Neuronal stem cell (in vitro differentiated cells): ENCODE measurements at places on chromosomes 16 and 17.

DNA sequence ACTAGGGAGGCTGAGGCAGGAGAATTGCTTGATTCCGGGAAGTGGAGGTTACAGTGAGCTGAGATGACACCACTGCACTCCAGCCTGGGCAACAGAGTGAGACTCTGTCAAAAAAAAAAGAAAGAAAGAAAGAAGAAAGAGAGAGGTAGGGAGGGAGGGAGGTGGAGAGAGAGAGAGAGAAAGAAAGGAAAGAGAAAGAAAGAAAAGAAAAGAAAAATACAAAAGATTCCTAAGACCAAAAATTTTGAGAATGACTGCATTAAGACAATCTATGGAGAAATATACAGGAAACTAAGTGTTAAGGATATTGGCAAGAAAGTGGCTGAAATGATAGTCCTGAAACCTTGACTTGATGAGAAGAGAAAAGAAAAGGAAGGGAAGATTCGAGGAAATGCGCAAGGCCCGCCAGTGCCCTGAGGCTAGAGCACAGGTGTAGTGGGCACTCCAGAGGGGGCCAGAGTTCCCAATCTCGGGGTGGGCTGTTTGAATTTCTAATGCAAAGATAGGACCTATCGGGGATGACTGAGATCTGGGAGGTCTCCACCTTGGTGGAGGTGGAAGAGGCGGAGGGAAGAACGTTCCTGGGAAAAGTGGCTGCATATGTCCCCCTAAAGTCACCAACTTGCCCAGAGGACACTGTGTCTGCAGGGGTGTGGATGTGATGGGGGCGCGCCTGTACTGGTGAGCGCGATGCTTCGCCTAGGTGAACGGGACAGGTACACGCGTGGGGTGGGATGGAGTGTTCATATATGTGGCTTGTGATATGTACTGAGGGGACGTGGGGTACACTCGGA is 654 bp upstream of the SCNN1B start:
- H3K4me1 ChIP-seq = peaks cover 7% of the 10 kb centered on the region
- H3K36me3 ChIP-seq = no peaks in the 10 kb centered on the region
- H3K4me3 ChIP-seq = peak overlapping the region; percentile 77
- no peak overlapping the region for H3K27ac ChIP-seq

DNA sequence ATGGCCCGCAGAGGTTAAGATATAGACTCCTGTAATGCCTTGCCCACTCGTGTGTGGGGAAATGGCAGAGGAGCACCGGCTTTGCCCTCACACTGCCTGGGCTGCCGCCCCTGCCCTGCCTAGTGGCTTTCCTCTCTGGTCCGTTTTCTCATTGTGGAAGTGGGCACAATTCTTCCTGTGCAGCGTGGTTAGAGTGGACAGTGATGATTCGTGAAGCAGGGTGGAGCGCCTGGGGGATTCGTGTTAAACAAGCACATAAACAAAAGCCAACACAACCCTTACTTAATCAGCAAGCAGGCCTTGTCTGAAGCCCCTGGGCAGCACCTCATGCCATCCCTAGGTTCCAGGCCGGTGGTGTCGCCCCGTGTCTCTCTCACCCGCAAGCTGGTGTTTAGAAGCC is 269.7 kb downstream of the SEC14L1 start:
- no peak for DNase-seq
- peaks cover 25% of the 10 kb centered on the region for H3K4me1 ChIP-seq
- no peaks in the 10 kb centered on the region for H3K27me3 ChIP-seq
- peaks cover 7% of the 10 kb centered on the region for H3K36me3 ChIP-seq

DNA sequence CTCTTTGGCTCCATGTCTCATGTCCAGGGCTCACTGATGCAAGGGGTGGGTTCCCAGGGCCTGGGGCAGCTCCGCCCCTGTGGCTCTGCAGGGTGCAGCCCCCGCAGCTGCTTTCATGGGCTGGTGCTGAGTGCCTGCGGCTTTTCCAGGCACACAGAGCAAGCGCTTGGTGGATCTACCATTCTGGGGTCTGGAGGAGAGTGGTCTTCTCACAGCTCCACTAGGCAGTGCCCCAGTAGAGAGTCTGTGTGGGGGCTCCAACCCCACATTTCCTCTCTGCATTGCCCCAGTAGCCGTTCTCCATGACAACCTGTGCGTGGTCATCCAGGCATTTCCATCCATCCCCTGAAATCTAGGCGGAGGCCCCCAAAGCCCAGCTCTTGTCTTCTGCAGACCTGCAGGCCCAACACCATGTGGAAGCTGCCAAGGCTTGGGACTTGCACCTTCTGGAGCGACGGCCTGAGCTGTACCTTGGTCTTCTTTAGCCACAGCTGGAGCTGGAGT is 5.2 kb downstream of the IL32 start:
- H3K27ac ChIP-seq = no peak overlapping the region
- H3K27me3 ChIP-seq = no peaks in the 10 kb centered on the region
- no peak for DNase-seq
- no peak overlapping the region for H3K4me3 ChIP-seq
- H3K36me3 ChIP-seq = no peaks in the 10 kb centered on the region

DNA sequence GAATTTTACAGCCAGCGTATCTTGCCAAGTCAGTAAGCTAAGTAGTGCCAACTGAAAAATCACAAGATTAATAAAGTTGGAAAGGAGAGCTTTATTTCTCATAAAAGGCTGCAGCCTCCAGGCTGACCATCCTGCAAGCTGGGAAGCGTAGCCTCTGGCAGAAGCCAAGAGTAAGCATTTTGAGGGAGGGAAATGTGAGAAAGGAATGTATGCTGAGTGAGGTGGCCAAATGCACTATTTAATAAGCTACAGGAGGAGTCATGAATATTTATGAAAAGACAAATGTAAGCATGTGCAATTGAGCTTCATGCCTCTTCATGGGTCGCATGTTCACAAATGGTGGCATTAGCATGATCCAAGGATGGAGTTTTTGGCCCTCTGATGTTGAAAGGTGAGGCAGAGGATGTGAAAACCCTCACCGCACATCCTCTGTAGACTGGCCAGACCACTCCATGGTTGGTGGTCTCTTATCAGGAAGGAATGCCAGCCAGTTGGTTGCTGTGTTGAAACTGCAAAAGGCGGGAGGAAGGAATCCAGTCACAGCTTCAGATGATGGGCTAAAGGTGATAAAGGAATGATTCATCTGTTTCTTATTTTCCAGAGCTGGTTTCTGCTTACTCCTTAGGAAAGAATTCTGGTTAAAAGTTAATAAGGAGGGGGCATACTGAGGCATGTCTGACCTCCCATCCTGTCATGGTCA is 9.2 kb downstream of the KRT33B start:
- H3K4me1 ChIP-seq = no peaks in the 10 kb centered on the region
- H3K36me3 ChIP-seq = no peaks in the 10 kb centered on the region
- no peak overlapping the region for H3K4me3 ChIP-seq
- H3K27me3 ChIP-seq = no peaks in the 10 kb centered on the region

DNA sequence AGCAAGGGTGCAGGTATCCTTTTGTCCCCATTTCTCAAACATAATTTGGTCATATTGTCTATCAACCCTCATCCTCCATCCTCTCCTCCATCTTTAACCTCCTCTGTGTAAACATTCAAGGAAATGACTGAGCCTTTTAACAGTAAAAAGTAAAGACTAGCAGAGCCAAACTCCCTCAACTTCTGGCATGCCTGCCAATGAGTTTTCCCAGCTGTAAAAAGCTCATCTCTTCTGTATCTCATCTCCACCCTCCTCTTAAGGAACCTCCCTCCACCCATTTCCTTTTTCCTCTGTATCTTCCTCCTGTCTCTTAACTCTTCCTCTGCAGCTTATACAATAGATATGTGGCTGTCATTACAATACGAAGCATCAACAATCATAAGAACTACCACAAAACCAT is 76.9 kb upstream of the PSMD7 start:
- H3K36me3 ChIP-seq = no peaks in the 10 kb centered on the region
- H3K27me3 ChIP-seq = no peaks in the 10 kb centered on the region
- peaks cover 1% of the 10 kb centered on the region for H3K4me1 ChIP-seq
- no peak overlapping the region for H3K4me3 ChIP-seq
- no peak overlapping the region for H3K27ac ChIP-seq

DNA sequence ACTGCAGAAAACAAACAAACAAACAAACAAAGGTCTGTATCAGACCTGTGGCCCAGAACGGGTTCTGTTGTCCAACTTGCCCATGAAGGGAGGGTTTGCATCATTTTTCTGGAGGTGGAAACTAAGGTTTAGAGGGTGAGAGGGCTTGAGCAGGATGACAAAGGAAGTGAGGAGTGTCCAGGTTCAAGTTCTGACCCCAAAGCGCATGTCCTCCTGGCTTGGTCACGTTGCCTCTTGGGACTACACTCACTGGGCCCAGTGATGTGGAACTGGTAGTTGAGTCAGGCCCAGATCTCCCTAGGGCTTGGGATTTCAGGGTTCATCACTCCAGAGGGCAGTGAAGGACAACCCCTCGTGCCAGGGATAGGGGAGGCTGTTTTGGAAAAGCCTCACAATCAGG is 1.8 kb downstream of the SREBF1 start:
- no peak overlapping the region for H3K27ac ChIP-seq
- no peak for DNase-seq
- peaks cover 8% of the 10 kb centered on the region for H3K36me3 ChIP-seq
- no peak overlapping the region for H3K4me3 ChIP-seq
- H3K27me3 ChIP-seq = no peaks in the 10 kb centered on the region
- peaks cover 34% of the 10 kb centered on the region for H3K4me1 ChIP-seq

GRCh38 chr17:50779747-50780353 is 12.5 kb upstream of the ANKRD40CL start:
- DNase-seq = no peak
- no peak overlapping the region for H3K4me3 ChIP-seq
- no peaks in the 10 kb centered on the region for H3K27me3 ChIP-seq
- no peaks in the 10 kb centered on the region for H3K36me3 ChIP-seq
- H3K27ac ChIP-seq = no peak overlapping the region

- no peaks in the 10 kb centered on the region for H3K27me3 ChIP-seq
- no peaks in the 10 kb centered on the region for H3K36me3 ChIP-seq
- H3K27ac ChIP-seq = no peak overlapping the region
- H3K4me3 ChIP-seq = no peak overlapping the region
- no peak for DNase-seq
These were observed 552.7 kb upstream of the PSMD7 start for GRCh38 chr16:73743665-73744496.

DNA sequence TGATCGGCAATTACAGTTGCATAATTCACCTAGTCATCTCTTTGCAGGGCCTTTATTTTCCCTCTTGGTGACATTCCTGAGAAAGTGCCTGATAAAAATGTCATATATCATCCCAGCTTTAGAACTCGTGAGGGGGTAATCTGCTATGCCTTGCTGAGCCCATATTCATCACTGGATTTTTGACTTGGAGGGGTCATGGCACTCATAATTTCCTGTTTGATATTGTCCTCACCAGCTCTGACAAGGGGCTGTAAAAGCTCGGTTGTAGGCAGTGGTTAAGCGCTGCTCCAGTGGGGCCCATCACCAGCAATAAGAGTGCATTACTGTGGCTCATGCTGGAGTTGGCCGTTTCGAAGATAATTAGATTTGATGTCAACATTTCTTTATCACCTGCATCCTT is 227.3 kb downstream of the IRX3 start:
- no peak overlapping the region for H3K4me3 ChIP-seq
- H3K27ac ChIP-seq = no peak overlapping the region
- H3K4me1 ChIP-seq = peaks cover 11% of the 10 kb centered on the region
- no peak for DNase-seq
- no peaks in the 10 kb centered on the region for H3K36me3 ChIP-seq
- H3K27me3 ChIP-seq = no peaks in the 10 kb centered on the region

DNA sequence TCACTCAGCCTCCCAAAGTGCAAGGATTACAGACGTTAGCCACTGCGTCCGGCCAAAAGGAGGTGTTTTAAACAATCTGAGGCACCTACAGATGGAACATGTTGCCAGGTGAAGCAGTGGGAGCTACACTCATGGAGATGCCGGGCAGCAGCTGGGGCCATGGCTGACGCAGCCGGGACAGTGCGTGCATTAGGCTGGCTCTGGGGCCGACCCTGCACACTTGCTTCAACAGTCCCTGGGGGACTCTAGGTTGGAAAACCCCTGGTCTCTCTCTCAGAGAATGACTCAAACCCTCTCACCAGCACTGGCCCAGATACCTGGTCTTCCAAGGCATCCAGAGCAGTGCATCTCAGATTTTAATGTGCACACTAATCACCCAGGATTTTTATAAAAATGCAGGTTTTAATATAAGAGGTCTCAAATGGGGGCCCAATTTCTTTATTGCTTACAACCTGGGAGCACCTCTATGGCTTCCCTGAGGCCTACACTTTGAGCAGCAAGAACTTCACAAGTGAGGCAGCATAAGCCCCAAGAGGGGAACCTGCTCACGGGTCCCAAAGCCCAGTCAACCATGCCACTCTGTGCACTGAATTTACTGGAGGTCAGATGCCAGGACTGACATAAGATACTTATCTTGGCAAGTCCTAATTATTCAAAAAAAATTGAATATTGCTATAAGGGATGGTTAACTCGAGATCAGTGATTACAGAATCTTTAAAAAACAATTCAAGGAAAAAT is 70.8 kb upstream of the TRAP1 start:
- no peak for DNase-seq
- H3K27me3 ChIP-seq = no peaks in the 10 kb centered on the region
- H3K27ac ChIP-seq = no peak overlapping the region
- no peak overlapping the region for H3K4me3 ChIP-seq
- H3K36me3 ChIP-seq = peaks cover 96% of the 10 kb centered on the region
- no peaks in the 10 kb centered on the region for H3K4me1 ChIP-seq

GRCh38 chr17:298791-299450 is 53.7 kb downstream of the RPH3AL start:
- H3K36me3 ChIP-seq = no peaks in the 10 kb centered on the region
- peaks cover 9% of the 10 kb centered on the region for H3K4me1 ChIP-seq
- DNase-seq = no peak
- no peak overlapping the region for H3K27ac ChIP-seq
- no peaks in the 10 kb centered on the region for H3K27me3 ChIP-seq
- no peak overlapping the region for H3K4me3 ChIP-seq

DNA sequence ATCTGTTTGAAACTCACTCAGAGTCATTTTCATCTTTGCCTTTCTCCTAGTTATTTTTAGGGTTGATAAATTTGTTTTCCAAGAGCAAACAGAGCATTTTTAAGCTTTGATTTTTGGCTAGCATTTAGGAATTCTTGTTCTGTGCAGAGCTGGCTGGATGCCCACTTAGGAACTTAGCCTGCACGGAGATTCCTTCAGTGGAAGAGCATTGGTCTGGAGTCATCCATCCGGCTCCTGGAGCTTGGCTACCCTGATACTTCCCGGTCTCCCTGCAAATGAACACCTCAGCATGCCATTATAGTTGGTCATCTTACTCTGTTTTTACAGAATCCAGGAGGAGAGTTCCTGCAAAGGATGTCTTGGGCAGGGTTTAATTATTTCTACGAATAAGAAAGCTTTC is 57.1 kb downstream of the SPECC1 start:
- H3K4me1 ChIP-seq = peaks cover 3% of the 10 kb centered on the region
- no peak for DNase-seq
- no peaks in the 10 kb centered on the region for H3K27me3 ChIP-seq
- H3K4me3 ChIP-seq = no peak overlapping the region
- H3K27ac ChIP-seq = no peak overlapping the region
- H3K36me3 ChIP-seq = no peaks in the 10 kb centered on the region

- no peaks in the 10 kb centered on the region for H3K36me3 ChIP-seq
- H3K27ac ChIP-seq = no peak overlapping the region
- no peaks in the 10 kb centered on the region for H3K27me3 ChIP-seq
- no peak for DNase-seq
- H3K4me1 ChIP-seq = no peaks in the 10 kb centered on the region
These were observed 143.7 kb upstream of the RCVRN start for GRCh38 chr17:10048629-10049350.
